ENCODE measurements at places on chromosomes 16 and 17.

DNA sequence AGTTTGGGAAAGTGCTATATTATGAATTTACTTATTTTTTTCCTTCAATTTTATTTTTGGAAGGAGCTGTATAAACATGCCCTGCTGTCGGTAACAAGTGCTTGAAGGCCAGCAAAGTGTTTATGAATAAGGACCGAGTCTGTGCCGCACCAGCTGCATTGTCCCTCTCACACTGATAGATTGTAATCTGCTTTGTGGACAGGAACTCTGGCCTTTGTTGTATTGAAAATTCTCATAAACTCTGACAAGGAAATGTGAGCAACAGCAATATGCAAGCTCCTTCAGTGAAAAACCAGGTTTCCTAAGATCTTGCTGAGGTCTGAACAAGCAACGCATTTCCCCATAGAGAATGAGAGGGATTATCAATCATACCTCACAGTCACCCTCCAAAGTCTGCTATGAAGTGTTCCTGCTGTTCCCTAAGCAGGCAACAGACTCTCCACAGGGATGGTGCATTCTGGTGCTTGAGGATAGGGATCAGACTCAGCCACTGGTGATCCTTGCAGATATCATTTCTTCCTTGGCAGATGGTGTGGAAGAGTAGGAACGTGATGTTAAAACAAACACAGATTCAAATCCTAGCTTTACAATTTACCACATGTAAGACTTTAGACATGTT, 109.6 kb downstream of the KCNJ2 start:
- no peak for DNase-seq

- DNase-seq: no peak
Measured at GRCh38 chr17:59851439-59852375, 41.0 kb downstream of the TUBD1 start.

DNA sequence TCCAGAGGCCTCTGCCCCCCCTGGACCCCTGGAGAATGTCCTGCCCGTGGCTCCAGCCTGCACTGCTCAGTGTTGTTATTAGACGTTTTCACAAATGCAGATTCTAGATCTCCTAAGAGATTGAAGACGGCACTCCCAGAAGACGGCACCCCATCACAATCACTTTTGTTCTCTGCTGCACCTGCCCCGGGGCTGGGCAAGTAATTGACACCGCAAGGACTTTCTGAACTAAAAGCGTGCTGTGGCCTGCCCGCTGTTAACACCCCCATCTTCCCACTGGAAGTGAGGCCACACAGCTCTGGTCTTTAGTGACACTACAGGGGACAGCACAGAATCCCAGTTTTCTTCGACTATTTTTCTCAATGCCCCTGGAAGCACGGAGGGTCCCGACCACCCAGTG, 256.9 kb downstream of the ENGASE start:
- DNase-seq: no peak

DNA sequence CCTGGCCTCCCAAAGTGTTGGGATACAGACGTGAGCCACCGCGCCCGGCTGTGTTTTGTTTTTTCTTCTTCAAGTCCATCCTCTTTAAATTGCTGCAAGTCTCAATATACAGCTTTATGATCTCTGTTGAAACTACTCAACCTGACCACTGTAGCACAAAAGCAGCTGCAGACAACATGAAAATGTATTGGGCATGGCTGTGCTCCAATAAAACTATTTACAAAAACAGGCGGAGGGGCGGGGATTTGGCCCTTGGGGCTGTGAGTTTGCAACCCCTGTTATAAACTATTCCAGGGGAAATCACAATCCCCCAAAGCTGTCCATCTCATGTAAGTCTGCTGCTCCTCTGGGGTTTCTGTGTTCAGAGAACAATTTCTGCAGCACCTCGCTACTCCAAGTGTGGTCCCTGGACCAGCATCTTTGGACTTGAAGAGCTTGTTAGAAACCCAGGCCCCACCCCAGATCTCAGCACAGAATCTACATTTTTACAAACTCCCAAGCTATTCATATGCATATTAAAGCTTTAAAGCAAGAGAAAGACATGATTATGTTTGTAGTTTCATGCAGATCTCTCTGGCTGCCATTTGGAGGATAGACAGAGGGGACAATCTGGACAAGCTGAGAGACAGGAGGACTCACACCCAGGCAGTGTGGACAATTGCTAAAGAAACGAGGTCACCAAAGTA, 33.6 kb downstream of the TEKT5 start:
- no peak for DNase-seq

DNA sequence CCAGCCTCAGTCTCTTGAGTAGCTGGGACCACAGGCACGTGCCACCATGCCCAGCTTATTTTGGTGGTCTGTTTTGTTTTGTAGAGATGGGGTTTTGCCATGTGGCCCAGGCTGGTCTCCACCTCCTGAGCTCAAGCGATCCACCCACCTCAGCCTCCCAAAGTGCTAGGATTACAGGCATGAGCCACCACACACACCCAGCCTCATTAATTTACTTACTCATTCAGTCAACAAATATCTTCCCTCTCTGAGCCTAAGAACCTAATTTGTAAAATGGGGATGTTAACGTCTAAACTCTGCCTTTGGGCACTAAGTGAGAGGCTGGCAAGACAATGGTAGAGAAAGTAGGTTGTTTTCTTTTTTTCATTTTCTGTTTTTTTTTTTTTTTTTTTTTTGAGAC, 22.6 kb downstream of the SRCIN1 start:
- DNase-seq: no peak

DNA sequence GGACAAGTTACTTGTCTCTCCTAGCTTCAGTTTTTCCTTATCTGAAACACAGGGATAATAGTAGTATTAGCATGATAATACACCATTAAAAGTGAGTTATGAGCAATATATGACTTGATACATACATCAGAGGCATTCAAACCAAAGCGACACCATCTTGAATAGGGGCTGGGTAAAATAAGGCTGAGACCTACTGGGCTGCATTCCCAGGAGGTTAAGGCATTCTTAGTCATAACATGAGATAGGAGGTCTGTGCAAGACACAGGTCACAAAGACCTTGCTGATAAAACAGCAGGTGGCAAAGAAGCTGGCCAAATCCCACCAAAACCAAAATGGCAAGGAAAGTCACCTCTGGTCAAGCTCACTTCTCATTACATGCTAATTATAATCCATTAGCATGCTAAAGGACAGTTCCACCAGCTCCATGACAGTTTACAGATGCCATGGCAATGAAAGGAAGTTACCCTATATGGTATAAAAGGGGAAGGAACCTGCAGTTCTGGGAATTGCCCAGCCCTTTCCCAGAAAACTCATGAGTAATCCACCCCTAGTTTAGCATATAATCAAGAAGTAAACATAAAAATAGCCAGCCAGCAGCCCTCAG, 37.2 kb upstream of the HS3ST3A1 start:
- no peak for DNase-seq

- DNase-seq: no peak
Measured at GRCh38 chr17:64950871-64951270, 31.6 kb upstream of the LRRC37A3 start.

GRCh38 chr16:20380782-20381181, 23.8 kb downstream of the PDILT start:
- DNase-seq: no peak

DNA sequence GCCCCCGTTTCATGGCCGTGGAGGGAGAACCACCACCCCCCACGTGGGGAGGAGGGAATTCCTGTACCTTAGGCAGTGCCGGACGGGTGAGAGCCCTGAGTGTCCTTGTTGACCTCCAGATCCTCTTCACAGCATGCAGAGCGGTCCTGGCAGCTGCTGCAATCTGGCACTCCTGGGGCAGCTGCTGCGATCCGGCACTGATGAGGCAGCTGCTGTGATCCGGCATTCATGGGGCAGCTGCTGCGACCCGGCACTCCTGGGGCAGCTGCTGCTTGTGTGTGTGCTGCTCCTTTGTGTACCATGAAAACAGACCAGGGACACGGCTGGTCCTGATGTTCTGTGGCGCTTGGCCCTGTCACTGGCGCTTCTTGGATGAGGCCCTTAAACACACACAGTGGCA, 12.8 kb downstream of the ZNF778 start:
- no peak for DNase-seq

DNA sequence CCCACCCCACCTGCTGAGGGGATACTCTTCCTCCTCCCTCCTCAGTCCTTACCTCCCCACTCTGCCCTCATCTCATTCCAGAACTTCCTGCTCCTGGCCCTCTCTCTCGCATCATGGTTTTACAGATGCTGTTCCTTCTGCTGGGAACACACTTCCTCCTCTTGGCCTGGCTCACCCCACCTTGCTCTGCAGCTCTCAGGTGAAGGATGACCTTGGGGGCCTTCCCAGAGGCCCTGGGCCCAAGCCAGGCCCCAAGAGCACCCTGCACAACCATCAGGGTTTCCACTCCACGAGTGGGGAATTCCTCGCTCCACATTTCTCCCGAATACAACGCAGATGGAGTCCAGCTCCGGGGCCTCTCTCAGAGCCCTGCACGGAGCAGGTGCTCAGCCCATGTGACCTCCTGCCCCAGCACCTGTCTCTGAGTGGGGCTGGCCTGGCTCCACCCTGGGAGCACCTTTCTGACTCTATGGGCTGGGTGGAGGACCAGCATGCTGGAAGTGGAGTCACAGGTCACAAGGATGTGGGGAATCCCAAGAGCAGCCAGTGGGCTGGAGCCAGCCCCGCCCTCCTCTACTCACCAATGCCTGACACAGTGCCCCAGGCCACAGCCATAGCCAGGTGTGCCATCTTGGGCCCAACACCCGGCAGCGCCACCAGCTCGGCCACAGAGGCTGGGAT, 4.5 kb downstream of the NTHL1 start:
- no peak for DNase-seq

DNA sequence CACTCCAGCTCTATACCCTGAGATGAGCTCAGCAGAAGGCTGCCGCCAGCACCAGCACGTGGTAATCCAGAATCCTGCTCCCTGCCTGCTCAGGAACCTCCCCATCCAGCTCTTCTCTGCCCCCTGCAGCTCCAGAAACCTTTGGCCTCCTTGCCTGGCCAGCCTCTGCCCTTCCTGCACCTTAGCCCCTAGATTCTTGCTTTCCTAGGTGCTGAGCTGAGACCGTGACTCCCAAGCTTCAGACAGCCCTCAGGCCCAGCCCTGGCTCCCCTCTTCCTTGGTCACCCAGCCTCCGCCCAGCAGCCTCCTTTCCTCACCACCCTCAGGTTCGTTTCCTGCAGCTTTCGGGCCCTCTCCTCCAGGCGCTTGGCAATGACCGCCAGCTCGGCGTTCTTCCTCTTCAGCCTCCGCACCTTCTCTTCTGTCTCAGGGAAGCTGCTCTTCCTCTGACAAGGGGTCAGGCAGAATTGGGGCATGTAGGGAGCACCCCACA, 2.6 kb downstream of the TSPOAP1 start:
- no peak for DNase-seq

DNA sequence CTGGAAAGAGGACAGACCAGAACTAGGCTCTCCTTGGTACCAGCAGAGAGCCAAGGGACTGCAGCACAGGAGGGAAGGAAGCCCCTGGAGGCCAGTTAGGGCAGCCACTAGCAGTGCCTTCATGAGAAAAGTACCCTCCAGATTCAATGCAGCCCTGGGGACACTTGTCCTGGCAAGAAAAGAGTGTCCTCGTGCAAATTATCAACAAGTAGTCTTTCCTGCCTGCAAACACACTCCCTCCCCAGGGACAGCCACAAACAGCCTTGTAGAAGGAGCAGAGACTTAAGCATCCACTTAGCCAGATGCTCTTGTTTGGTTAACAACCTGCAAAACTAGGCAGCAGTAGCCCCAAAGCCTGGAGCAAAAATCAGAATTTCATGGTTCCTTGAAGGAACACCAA, 24.3 kb downstream of the CENPV start:
- DNase-seq: no peak

DNA sequence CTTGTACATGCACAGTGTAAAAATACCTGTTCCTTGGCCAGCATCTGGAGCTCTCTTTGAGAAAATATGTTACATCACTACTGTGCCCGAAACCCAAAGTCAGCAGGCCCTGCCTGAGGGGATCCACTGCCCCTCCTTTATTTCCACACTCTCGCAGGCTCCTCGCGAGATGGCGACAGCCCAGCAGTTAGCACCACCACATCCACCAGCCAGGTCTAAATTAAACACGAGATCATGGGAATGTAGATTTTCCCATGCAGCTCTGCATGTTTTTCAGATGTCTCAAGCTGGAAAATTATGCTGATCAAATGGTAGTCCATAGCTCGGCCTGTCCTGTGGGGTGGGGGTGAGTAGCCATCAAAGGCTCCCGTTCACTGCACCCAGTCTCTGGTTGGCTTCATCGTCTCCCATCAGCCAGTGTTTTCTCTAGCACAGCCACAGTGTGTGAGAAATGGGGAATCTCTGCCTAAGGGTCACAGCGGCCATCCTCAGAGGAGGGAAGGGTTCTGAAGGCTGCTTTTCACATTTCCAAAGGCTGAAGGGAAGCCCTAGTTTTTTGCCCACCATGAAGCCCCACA, 34.7 kb downstream of the EPN2 start:
- DNase-seq: no peak

GRCh38 chr16:54431997-54432896, 145.7 kb upstream of the IRX3 start:
- DNase-seq: no peak

DNA sequence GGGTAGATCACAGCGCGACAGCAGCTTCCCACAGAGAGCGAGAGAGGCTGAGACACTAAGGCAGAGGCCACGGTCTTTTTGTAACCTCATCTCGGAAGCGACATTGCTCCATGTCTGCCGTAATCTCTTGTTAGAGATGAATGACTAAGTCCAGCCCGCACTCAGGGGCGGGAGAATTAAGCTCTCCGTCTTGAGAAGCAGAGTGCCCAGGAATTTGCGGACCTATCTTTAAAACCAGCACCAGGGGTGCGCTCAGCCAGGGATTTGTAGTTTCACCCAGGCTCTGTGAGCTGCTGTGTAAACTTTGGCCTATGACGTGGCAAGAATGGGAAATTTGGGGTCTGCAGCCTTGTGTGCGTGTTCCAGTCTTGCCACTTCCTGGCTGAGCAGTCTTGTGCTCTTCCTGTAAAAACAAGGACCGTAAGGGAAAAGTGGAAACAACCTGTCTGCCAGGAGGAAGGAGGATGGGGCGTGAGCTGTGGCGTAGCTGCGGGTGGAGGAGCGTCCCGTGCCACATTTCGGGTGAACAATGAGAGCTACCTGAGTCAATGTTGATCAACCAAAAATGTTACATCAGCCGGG, 16.0 kb upstream of the JPH3 start:
- no peak for DNase-seq

- no peak for DNase-seq
Measured at GRCh38 chr16:71242601-71243000, 12.1 kb upstream of the HYDIN start.

DNA sequence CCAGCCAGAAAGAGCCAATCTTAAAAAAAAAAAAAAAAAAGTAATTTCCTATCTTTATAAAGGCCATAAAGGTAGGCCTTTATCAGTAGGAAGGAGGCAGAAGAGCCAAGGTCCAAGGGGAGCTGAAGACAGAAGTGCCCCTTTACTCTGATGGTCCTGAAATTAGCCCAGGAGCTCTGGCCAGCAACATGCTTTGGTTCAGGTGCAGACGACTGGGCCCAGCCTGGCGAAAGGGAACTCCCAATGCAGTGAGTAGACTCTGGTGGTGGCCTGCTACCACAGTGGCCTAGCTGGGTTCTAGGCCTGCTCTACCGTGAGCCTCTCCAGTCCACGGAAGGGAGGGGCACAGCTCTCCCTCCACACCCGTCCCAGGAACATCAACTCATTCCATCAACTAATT, 23.1 kb upstream of the MEIOB start:
- DNase-seq: no peak

- no peak for DNase-seq
Measured at GRCh38 chr16:81936209-81937000, 74.9 kb downstream of the SDR42E1 start.

GRCh38 chr16:77327717-77328116, 107.1 kb downstream of the ADAMTS18 start:
- DNase-seq: no peak

GRCh38 chr17:59534583-59534982, 30.8 kb upstream of the DHX40 start:
- no peak for DNase-seq

- no peak for DNase-seq
Measured at GRCh38 chr16:5925850-5926249, 828.3 kb upstream of the EEF2KMT start.

Measured in CD4-positive, alpha-beta T cell treated with Interleukin-10 for 1 hour (primary cell).